ENCODE measurements at places on chromosomes 4 and X. TPM values are rescaled to one million over a fixed set of nuclear protein-coding genes. Genes with fewer than 3 reads are reported as not detected.

Gene MAGEA1
- not detected for total RNA-seq

Gene GRIA3
- not detected for total RNA-seq

Gene CABS1
- not detected for total RNA-seq

Gene LIMCH1
- 0.25 TPM for total RNA-seq

Gene RIBC1
- total RNA-seq = 0.35 TPM
